EL (cell line): ENCODE measurements at places on chromosomes 7 and 10.

DNA sequence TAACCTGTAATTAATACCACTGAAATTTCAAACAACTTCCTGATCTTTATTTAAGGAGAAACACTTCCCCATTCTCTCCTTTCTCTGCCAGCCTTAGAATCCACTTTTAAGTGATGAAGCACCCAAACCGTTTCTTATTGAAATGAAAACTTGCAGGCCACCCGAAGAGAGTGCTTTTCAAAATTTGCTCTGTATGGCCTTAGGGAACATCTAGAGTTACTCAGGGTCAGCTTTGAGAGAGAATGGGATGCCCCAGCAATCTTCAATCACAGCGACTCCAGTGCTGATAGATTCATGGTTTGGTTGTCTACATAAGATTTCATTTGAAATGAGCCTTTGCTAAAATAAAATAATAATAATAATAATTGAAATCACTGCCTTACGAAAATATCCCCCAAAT is 323.1 kb downstream of the PCLO start:
- DNase-seq, result peak; percentile 2

- DNase-seq, result no peak
Observed at GRCh38 chr10:101047268-101047667, 14.5 kb upstream of the KAZALD1 start.

DNA sequence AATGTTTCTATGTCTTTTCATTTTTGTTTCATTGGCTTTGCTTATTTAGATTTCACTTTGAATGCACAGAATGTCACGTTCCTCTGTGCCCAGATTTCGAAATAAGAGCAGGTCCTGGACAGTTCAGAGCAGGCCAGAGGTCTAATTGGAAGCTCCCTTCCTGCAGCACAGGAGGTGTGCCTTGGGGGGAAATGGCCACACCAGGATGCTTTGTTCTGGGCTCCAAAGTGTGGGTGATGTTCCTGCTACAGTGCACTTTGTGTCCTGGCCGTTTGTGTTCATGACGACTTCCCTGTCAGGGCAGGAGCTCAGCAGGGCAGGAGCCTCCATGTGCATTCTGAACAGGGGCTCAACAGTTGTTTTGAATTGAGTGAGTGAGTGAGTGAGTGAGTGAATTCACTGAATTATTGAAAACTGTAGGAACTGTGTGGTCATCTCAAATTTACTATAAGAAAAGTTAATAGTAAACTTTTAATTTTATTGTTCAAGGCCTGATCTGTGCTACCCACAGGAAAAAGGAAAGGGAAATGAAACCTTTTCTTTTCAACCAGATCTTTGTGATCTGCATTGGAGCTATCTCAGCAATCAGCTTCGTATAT is 109.5 kb upstream of the GJD4 start:
- peak; percentile 46 for DNase-seq

GRCh38 chr10:16271571-16271970 is 165.2 kb upstream of the PTER start:
- DNase-seq, result no peak

GRCh38 chr10:76125900-76126299 is 694.5 kb downstream of the LRMDA start:
- DNase-seq, result no peak

- no peak for DNase-seq
Observed at GRCh38 chr7:95621404-95621803, 25.1 kb upstream of the PDK4 start.

- DNase-seq, result no peak
Observed at GRCh38 chr10:69870591-69870990, 68.9 kb downstream of the COL13A1 start.

DNA sequence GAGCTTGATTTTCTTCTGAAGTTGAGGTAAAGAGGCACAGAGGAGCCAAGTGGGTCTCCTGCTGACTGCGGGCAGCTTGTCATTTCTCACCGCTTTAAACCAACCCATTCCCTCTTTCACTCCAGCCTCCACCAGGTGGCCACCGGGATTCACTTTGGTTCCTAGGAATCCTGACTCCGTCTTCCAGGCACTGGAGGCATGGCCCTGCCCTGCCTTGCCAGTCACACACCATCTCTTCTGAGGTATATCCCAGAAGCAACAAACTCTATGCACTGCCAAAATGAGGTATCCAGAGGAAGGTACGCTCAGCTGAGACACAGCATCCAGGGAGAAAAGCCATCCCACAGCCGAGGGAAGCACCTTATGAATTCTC is 280.8 kb downstream of the TNS3 start:
- no peak for DNase-seq

GRCh38 chr10:74909670-74910069 is 83.3 kb downstream of the KAT6B start:
- DNase-seq, result peak; percentile 50

GRCh38 chr10:127459918-127460317 is 89.2 kb upstream of the NPS start:
- no peak for DNase-seq

DNA sequence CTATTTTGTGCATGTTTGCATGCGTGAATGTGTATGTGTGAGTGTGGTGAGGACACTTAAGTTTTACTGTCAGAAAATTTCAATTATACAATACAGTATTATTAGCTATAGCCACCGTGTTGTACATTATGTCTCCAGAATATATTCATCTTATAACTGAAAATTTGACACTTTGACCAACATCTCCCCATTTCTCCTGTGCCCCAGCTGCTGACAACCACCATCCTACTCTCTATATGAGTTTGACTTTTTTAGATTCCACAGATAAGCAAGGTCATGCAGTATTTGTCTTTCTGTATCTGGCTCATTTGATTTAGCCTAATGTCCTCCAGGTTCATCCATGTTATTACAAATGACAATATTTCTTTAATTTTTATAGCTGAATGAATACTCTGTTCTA is 195.0 kb downstream of the GPR37 start:
- no peak for DNase-seq

- DNase-seq, result no peak
Observed at GRCh38 chr10:71419750-71420149, 23.0 kb downstream of the CDH23 start.

DNA sequence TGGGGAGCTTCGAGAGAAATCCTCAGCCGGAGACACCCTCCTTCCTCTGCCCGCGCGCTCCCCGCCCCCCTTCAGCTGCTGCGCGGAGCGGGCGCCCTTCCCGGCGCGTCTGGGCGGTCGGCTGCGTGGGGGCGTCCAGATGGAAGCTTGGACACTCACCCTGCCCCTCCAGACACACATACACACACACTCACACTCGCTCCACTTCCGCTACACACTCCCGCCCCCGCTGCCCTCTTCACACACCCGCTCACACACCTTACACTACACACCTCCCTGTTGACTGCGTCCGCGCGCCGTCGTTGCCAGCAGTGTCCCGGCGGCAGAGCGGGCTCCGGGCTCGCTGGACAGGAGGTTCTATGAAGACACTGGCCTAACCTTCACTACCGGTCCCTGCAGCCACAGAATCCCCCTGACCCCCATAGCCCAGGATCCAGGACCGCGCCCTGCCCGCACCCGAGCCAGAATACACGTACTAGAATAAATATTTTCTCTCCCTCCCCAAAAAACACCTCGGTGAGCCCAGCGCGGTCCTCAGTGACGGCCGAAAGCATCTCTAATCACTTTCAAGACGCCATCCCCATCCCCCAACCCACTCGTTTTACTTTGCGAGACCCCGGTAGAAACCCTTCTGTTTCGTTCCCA is 1.1 kb upstream of the EGR2 start:
- DNase-seq, result peak; percentile 26

DNA sequence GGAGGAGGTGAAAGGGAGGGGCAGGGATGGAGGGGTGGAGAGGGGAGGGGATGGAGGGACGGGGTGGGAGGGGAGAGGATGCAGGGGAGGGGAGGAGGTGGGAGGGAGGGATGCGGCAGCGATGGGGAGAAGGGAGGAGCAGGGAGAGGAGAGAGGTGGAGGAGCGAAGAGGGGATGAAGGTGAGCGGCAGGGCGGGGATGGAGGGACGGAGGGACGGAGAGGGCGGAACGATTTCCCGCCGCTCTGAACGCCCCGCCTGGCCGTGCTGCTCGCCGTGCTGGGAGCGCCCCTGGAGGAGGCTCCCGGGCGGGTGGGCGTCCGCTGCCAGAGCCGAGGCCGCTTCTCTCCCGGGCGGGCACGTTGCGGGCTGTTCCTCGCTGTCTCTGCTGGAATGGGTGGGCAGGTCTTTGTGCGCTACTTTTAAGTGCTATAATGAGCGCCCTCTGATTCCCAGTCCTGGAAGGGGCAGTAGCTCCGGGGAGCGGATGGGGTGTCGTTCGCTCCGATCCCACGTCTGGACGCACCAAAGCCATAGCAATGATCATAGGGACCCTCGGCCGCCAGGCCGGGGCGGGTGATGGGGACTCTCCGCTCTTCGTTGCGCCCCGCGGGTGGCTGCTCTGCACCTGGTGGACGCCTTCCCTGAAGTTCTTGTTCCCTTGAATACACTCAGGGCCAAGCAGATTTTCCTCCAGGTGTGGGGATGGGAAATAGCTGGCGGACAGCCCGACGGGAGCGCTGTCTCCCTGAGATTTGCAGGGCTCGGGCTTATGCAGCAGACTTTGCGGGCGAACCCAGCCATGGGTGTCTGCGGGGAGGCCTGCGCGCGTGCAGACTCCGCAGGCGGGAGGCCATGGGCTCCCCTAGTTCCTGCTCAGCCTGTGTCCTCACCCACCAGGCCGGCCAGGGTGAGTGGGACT is 81.1 kb upstream of the CPXM2 start:
- no peak for DNase-seq

DNA sequence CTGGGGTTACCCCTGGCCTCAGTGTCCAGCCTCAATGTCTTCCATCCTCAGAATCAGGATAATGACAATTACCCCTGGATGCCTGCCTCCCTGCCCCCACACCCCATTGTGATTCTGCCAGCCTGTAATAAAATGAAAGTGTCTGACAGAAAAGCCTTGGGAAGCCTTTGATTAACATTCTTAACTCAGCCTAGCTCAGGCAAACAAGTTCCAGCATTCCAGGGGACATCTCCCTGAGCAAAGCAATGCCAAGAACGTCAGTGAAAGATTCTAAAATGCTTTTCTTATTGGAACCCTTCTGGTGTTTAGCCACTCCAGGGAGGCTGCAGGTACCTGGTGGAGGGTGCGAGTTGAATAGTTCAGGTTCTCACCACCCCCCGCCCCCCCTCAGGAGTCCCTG is 18.7 kb downstream of the AFAP1L2 start:
- no peak for DNase-seq

GRCh38 chr10:21273400-21273968 is 252.0 kb downstream of the SKIDA1 start:
- no peak for DNase-seq

GRCh38 chr10:104922810-104923209 is 281.7 kb downstream of the SORCS3 start:
- no peak for DNase-seq

DNA sequence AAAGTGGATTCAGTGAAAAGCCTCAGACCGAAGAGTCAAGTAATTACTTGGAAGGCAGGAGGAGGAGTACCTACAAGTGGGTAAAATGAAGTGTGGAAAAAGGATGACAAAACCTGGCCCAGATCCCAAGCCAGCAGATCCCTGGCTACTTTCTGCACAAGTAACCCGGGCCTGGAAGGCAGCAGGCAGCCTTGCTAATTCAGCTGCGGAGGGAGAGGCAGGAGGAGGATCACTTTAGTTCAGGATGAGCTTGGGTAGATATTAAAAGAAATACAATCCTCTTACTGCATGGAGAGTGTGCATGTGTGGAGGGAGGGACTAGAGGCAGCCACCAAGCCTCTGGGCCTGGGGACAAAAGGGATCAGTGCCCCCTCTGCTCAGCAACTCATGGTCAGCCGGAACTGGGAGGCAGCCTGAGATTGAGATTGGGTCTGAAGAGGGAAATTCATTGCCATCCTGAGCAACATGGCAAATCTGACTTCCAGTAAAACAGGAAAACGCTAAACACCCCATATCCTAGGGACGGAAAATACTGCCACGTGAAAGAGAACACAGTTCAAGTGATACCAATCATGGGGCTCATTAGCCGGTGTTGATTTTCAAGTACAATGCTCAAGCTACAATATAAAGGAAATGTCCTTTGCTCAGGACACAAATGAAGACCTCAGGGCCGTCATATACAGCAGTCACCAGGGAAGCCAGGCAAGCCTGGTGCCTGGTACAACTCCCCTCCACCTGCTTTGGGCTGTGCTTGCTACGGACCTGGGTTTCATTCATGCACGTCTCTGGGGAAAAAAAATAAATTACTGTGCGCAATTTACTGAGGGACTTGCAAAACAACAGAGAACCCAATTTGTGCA is 1.3 kb downstream of the AMPH start:
- DNase-seq, result peak; percentile 15

- DNase-seq, result no peak
Observed at GRCh38 chr7:140348161-140348849, 50.0 kb downstream of the SLC37A3 start.

GRCh38 chr7:22663721-22664120 is 63.3 kb upstream of the IL6 start:
- DNase-seq, result no peak

DNA sequence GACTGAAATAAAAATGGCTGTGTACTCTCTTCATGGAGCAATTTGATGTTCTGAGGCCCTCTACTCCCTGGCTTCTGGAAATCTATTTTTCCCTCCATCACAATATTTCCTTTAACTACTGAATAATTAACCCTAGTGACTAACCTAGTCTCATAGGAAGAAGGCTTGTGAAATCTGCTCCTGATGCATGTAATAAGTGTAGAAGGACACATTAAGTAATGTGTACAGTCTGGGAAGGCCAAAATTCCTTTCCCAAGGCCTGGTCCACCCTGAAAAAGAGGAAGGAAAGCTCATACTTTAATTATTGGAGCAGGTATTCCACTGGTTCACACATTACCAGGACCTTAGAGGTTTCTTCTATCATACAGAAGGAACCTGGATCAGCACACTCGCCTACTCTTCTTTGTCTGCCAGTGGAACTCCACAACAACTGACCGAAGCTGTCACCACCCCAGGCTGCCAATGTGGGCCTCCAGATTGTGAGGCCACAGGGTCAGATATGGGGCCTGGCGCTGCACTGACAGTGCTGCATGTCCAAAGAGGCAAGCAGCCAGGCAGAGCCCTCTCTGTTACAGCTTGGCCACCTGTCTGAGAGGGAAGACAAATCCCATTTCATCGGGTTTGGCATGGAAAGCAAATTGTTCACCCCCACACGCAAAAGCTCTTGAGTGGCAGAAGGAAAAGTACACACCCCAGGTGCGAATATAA is 54.4 kb upstream of the FAM133B start:
- DNase-seq, result no peak

- DNase-seq, result no peak
Observed at GRCh38 chr7:102426268-102427018, 6.9 kb upstream of the ORAI2 start.

DNA sequence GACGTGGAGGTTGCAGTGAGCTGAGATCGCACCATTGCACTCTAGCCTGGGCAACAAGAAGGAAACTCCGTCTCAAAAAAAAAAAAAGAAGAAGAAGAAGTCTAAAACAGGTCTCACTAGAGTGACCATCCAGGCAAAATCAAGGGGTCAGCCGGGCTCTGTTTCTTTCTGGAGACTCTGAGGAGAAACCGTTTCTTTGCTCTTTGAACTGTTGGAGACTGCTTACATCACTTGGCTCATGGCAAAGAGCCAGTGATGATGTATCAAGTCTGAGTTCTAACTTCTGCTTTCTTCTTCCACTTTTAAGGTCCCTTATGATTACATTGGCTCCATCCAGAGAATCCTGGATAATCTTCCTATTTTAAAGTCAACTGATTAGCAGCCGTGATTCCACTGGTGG is 306.8 kb downstream of the WDR11 start:
- no peak for DNase-seq

- DNase-seq, result no peak
Observed at GRCh38 chr10:127687548-127687947, 49.4 kb upstream of the FOXI2 start.

GRCh38 chr7:926061-927030 is 28.1 kb downstream of the ADAP1 start:
- no peak for DNase-seq

- DNase-seq, result no peak
Observed at GRCh38 chr10:103564776-103565520, 71.4 kb downstream of the NEURL1 start.

GRCh38 chr10:116120688-116121455 is 152.1 kb downstream of the GFRA1 start:
- no peak for DNase-seq
